Lung (tissue), 17 donors: ENCODE measurements at places on chromosomes 11 and 22.

DNA sequence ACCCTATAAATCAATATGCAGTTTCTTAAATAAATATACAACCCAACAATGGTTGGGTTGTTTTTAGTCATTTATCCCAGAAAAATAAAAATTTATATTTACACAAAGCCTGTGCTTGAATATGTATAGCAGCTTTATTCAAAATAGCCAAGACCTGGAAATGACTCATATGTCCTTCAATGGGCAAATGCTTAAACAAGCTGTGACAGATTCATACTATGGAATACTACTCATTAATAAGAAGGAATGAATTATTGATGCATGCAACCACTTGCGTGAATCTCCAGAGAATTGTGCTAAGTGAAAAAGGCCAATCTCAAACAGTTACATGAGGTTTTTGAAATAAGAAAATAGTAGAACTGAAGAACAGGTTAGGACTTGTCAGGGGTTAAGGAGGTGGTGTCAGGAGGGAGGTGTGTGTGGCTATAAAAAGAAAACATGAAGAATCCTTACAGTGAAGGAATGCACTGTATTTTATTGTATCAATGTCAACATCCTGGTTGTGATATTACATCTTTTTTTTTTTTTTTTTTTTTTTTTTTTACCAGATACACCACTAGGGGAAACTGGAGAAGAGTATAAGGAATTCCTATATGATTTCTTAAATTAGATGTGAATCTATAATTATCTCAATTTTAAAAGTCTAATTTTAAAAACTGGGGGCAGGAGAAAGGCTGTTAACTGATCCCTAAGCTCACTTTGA lies 82.4 kb upstream of the CD44 start:
- no peaks in the 10 kb centered on the region for H3K27me3 ChIP-seq
- no peak overlapping the region for H3K27ac ChIP-seq
- H3K4me1 ChIP-seq = no peaks in the 10 kb centered on the region
- H3K4me3 ChIP-seq = no peak overlapping the region

GRCh38 chr11:42003801-42004200 lies 544.3 kb upstream of the LRRC4C start:
- H3K4me1 ChIP-seq = no peaks in the 10 kb centered on the region
- no peaks in the 10 kb centered on the region for H3K27me3 ChIP-seq
- no peak overlapping the region for H3K27ac ChIP-seq
- H3K4me3 ChIP-seq = no peak overlapping the region
- H3K36me3 ChIP-seq = no peaks in the 10 kb centered on the region
- DNase-seq = no peak

GRCh38 chr11:64762674-64763525 lies 3.1 kb upstream of the PYGM start:
- DNase-seq = no peak
- H3K4me3 ChIP-seq = no peak overlapping the region
- no peaks in the 10 kb centered on the region for H3K27me3 ChIP-seq
- H3K27ac ChIP-seq = peak overlapping the region; percentile 57
- H3K4me1 ChIP-seq = peaks cover 8% of the 10 kb centered on the region

DNA sequence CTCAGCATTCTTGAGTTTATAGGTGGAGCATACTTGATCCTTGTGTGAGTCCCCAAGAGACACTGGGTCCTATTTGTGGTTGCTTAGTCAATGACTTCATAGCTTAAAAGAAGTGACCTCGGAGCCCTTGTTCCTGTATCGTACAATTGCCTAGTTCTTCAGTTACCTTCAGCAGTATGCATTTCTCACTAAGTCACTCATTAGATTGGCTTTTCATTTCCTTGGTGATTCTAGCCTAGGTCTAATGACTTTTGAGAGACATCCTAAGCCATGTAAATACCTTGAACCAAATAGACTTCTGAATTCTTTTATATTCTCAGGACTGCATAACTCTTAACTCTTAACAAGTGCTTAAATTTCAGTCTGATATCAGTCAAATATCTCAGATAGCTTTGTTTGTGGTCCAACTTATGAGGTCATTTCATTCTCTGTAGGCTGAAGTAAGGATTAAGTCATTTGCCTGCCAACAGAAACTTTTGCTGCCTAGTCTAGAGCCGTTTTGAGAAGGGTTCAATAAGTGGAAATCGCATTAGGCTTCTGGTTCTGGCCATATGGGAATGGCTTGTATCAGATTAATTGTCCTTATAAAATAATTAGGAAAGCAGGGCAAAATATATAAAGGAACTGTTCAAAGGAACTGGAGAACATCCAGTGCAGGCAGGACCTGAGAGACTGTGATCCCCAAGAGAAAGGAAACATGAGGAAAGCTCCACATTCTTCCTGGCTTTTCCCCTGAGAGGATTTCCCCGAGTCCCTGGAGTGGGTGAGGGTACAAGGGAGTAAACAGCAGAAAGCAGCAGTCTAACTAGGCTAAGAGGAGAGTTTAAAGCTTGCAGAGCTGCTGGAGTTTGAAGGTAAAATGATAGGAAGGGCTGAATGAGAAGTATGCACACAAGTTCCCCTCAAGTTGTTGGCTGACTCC lies 39.9 kb downstream of the TRAF6 start:
- no peaks in the 10 kb centered on the region for H3K36me3 ChIP-seq
- DNase-seq = no peak
- no peak overlapping the region for H3K4me3 ChIP-seq
- no peaks in the 10 kb centered on the region for H3K27me3 ChIP-seq

GRCh38 chr11:125494974-125495725 lies 915 bp downstream of the FEZ1 start:
- peak overlapping the region; percentile 41 for H3K4me3 ChIP-seq
- DNase-seq = peak; percentile 71
- H3K4me1 ChIP-seq = no peaks in the 10 kb centered on the region
- no peaks in the 10 kb centered on the region for H3K27me3 ChIP-seq
- H3K36me3 ChIP-seq = no peaks in the 10 kb centered on the region
- H3K27ac ChIP-seq = no peak overlapping the region

GRCh38 chr11:11332141-11332710 lies 20.8 kb downstream of the CSNK2A3 start:
- no peak overlapping the region for H3K4me3 ChIP-seq
- H3K27ac ChIP-seq = no peak overlapping the region
- DNase-seq = no peak
- no peaks in the 10 kb centered on the region for H3K4me1 ChIP-seq
- no peaks in the 10 kb centered on the region for H3K27me3 ChIP-seq

DNA sequence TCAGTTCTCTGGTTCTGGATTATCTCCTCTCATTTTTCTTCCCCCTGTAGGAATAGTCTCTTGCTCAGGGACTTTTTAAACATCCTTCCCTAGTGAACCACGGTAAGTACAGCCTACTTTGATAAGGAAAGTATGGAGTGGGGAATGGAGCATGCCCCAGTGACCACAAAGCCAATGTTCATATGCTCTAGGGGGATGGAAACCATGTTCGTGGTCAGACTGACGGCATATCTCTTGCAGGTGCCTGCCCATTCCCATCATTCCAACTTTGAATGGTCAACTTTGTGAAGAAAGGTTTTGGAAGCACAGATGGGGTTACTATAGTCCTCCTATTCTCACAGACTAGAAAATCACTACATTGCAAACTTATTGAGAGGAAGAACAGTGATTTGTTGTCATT lies 332.5 kb upstream of the NCAM1 start:
- no peaks in the 10 kb centered on the region for H3K36me3 ChIP-seq
- no peak overlapping the region for H3K27ac ChIP-seq
- H3K4me1 ChIP-seq = no peaks in the 10 kb centered on the region
- no peak for DNase-seq
- H3K27me3 ChIP-seq = peaks cover 24% of the 10 kb centered on the region

DNA sequence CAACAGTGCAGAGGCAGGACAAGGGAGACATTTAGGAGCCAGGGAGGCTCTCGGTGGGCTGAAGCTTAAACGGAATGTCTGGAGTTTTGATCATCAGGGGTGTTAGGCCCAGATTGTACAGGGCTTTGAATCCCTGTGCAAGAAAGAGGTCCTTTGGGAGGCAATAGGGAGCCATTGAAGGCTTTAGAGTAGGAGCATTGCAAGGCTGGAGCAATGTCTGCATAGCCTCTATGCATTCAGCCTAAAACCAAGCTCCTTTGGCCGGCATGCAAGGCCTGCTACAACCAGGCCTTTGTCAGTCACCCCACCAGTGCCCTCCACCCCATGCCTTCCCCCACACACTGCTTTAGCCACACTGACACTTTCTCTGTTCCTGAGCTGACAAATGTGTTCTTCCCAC lies 47.4 kb upstream of the FGF3 start:
- H3K4me3 ChIP-seq = no peak overlapping the region
- H3K4me1 ChIP-seq = no peaks in the 10 kb centered on the region
- H3K27me3 ChIP-seq = peaks cover 5% of the 10 kb centered on the region
- H3K27ac ChIP-seq = no peak overlapping the region
- no peak for DNase-seq

DNA sequence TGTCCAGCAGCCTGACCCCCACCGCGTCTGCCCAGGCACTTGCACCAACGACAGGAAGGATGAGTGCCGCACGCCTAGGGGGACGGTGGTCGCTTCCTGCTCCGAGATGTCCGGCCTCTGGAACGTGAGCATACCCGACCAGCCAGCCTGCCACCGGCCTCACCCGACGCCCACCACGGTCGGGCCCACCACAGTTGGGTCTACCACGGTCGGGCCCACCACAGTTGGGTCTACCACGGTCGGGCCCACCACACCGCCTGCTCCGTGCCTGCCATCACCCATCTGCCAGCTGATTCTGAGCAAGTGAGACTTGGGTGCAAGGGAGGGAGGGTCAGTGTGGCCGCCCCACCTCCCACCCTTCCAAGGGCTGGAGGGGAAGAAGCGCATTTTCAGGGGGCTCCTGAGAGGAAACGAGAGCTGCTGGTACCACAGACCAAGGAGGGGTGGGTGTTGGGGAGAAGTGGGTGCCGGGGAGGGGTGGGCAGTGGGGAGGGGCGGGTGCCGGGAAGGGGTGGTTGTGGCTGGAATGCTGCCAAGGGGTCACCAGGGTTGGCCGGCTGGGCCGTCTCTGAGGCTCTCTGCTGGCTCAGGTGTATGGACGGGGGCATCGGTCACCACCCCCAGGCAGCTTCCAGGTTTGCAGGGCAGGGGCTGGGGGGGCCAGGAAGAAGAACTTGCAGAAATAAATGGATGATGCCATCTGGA lies 27.7 kb upstream of the MUC5B start:
- H3K4me3 ChIP-seq = no peak overlapping the region
- H3K4me1 ChIP-seq = no peaks in the 10 kb centered on the region
- no peak overlapping the region for H3K27ac ChIP-seq
- no peaks in the 10 kb centered on the region for H3K36me3 ChIP-seq

- H3K36me3 ChIP-seq = no peaks in the 10 kb centered on the region
- no peaks in the 10 kb centered on the region for H3K27me3 ChIP-seq
- no peak for DNase-seq
- H3K4me3 ChIP-seq = no peak overlapping the region
- peaks cover 20% of the 10 kb centered on the region for H3K4me1 ChIP-seq
Measured at GRCh38 chr22:17429516-17429915, 60.3 kb downstream of the CECR2 start.

GRCh38 chr11:120482149-120482548 lies 29.4 kb upstream of the GRIK4 start:
- DNase-seq = no peak
- H3K27ac ChIP-seq = no peak overlapping the region
- H3K27me3 ChIP-seq = no peaks in the 10 kb centered on the region
- peaks cover 26% of the 10 kb centered on the region for H3K36me3 ChIP-seq
- no peaks in the 10 kb centered on the region for H3K4me1 ChIP-seq

- DNase-seq = no peak
- H3K36me3 ChIP-seq = peaks cover 16% of the 10 kb centered on the region
Measured at GRCh38 chr11:2664376-2664775, 35.4 kb downstream of the KCNQ1OT1 start.

DNA sequence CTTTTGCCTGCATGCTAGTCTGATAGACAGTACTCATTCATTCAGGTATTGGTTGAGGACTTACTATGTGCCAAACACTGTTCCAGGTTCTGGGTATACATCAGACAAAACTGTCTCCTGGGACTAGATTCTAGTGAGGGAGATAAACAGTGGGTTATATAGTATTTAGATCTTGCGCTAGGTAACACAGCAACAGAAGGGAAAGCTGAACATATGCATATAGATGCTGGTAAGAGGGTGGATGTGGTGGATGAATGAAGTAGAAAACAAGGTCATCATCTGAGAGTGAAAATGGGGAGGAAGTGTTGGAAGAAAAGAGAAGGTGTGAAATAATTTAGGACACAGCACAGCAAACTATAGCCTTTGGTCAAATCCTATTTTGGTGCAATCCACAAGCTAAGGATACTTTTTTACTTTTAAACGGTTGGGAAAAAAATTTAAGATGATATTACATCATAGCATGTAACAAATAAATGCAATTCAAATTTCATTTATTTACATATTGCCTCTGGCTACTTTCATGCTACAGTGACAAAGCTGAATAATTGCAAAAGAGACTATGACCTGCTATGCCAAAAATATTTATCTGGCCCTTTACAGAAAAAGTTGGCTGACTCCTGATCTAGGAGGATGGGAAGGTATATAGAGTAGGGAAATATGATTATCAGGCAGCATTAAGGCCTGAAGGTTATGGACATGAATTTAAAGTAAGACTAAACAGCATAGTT lies 7.1 kb upstream of the TMEM9B start:
- no peaks in the 10 kb centered on the region for H3K27me3 ChIP-seq
- DNase-seq = no peak
- no peak overlapping the region for H3K27ac ChIP-seq
- H3K4me1 ChIP-seq = no peaks in the 10 kb centered on the region

GRCh38 chr11:5712507-5712906 lies 22.9 kb downstream of the TRIM22 start:
- no peak overlapping the region for H3K27ac ChIP-seq
- no peaks in the 10 kb centered on the region for H3K36me3 ChIP-seq
- H3K4me3 ChIP-seq = no peak overlapping the region

- peak overlapping the region; percentile 57 for H3K27ac ChIP-seq
- H3K36me3 ChIP-seq = peaks cover 39% of the 10 kb centered on the region
- H3K4me3 ChIP-seq = no peak overlapping the region
- no peak for DNase-seq
Measured at GRCh38 chr11:64763526-64764039, 3.8 kb upstream of the PYGM start.

DNA sequence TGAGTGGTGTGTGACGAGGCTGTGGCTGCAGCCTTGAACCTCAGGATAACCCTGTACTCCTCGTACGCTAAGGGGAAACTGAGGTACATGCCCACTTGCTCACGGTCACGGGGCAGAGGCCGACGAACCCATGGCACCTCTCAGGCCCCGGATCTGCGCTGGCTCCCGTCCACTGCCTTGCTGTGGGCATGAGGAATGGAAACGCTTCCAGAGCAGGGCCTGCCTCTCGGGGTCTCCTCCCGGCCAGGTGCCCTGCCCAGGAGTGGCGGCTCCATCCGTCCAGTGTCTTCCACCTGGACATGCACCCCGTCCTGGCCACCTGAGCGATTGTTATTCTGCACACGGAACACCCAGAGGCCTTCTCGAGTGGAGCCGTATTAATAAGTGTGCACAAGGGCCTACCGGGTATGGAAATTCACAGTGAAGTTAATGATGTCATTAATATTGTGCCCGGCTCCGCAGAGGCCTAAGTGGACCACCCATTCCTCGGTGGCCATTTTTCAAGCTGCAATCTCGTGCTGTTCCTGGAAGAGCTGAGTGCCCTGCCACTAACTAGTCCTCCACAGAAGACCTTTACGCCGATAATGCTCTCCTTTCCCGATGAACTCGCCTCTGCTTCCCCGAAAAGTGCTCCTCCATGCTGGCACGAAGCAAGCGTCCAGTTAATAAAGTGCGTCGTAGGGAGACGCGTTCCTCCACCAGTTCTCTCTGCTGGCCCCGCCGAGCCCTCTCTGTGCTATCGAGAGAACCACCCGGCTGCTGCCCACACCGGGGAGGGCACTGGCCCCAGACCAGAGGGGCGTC lies 927.9 kb downstream of the BRD1 start:
- no peaks in the 10 kb centered on the region for H3K36me3 ChIP-seq
- no peak overlapping the region for H3K4me3 ChIP-seq
- no peak for DNase-seq
- H3K27ac ChIP-seq = no peak overlapping the region
- H3K4me1 ChIP-seq = no peaks in the 10 kb centered on the region
